Sigmoid colon (tissue), 7 donors: ENCODE measurements at places on chromosomes 12 and 14. TPM values are rescaled to one million over a fixed set of nuclear protein-coding genes. Genes with fewer than 3 reads are reported as not detected.

DNA sequence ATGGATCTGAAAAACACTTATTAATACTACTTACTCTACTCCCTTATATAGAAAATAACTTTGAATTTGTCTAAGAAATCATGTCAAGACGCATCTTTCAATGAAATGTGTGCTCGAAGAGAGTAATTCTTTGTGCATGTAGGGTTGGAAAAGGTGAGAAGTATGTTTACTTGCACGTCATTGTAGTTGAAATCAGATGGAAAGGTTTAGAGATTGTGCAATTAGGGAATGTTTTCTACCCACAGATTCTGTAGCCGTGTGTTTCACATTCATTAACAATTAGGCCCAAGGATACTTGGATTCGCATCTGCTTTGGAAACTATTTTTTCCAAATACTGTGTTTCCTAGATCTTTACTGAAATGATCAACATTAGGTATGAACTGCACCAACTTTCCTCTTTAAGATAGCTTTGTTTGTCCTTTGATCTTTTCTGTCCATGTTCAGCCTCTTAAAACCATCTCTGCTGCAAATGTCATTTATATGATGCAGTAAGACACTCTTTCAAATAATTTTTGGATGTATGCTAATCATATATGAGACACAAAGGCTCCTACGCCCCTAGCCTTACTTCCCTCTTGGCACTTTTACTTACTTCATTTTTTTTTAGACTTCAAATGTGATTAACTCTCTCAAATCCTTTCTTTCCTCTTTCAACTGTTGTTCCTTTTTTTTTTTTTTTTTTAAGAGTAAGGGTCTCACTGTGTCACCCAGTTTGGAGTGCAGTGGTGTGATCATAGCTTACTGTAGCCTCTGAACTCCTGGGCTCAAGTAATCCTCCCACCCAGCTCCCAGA lies 58.0 kb upstream of the PSMA6 start:
- DNase-seq, result no peak

GRCh38 chr14:57008534-57008933 lies 198.3 kb upstream of the OTX2 start:
- no peak for DNase-seq

GRCh38 chr12:85076688-85077430 lies 40.7 kb downstream of the LRRIQ1 start:
- no peak for DNase-seq

- DNase-seq, result no peak
Measured at GRCh38 chr12:67988601-67989021, 636 bp upstream of the IFNG-AS1 start.

HOMEZ gene
- 6.1 TPM for total RNA-seq

GRCh38 chr12:46024099-46024498 lies 33.7 kb upstream of the SCAF11 start:
- no peak for DNase-seq

- no peak for DNase-seq
Measured at GRCh38 chr12:52810554-52810953, 3.4 kb downstream of the KRT4 start.

GRCh38 chr12:105319691-105320209 lies 10.7 kb upstream of the C12orf75 start:
- DNase-seq, result no peak

TBC1D30 gene
- 4.3 TPM for total RNA-seq

KCNA1 gene
- 2.4 TPM for total RNA-seq

GRCh38 chr14:105830171-105830570 lies 303.8 kb downstream of the TMEM121 start:
- no peak for DNase-seq

TMEM30B gene
- 0.54 TPM for total RNA-seq

DNA sequence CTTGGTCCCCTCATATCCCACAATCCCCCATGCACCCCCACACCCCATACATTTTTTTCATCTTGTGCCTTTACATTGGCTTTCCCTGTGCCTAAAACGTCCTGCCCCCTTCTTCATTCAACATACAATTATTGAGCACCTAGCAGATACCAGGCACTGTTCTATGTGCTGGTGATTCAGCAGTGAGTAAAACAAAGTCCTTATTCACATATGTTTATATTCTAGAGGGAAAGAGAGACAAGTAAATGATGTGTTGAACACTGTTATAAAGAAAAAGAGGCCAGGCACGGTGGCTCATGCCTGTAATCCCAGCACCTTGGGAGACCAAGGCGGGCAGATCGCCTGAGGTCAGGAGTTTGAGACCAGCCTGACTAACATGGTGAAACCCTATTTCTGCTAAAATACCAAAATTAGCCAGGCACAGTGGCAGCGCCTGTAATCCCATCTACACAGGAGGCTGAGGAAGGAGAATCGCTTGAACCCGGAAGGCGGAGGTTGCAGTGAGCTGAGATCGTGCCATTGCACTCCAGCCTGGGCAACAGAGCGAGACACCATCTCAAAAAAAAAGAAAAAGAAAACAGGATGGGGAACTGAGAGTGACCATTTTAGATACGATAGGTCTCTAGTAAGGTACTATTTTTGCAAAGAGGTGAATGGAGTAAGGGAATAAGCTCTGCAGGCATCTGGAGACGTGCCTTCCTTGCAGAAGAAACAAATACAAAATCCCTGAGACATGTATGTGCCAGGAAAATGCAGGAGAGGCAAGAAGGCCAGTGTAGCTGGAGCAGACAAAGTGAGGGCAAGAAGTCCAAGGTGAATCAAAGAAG lies 12.2 kb downstream of the SLC7A7 start:
- DNase-seq, result no peak

DNA sequence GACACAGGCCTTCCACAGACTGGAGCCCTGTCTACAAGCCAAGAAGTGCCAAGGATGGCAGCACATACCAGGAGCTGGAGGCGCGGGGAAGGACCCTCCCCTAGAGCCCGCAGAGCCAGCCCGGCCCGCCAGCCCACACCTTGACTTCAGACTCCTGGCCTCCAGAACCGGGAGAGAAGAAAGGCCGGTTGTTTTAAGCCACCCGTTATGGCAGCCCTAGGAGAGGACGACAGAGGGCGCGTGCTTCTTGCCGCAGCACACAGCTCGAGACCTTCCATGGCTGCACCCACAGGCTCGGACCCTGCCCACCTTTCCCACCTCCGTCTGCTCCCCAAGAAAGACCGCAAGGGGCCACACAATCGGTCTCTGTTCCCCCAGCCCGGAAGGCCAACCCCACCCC lies 53.7 kb downstream of the RNF34 start:
- no peak for DNase-seq

DNA sequence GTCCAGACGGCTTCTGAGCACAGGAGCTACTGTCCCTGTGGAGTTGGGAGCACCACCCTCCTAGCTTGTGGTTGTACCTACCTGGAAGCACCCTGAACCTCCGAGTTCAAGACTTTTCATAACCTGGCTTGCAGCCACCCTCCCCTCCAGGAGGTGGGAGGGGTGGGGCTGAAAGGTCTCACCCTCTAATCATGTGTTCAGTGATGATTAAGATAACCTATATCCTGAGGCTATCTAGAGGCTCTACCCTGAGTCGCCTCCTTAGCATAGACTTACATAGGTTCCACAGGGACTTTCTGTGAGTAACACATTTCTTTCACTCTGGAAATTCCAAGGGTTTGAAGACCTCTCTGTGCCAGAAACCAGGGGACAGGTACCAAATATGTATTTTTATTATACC lies 146.5 kb downstream of the CFAP54 start:
- DNase-seq, result no peak

- no peak for DNase-seq
Measured at GRCh38 chr12:88242571-88242925, 100.4 kb downstream of the TMTC3 start.

LRRC10 gene
- not detected for total RNA-seq

DNA sequence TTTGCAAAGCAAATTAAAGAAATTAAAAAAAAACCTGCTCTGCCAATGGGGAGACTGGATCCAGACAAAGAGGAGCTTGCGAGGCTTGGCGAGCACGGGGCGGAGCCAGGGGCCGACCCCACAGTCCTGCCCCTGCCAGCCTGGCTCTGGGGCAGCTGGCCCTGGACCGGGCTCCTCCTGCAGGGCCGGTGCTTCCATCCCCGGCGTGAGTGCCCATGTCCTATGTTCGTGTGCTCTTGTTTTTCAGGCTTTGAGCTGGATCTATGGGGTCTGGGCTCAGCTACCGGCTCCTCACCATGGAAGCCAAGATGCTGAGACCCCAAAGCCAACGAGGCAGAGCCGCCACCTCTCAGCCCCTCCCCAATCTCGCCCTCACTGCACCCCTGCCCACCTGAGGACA lies 176.8 kb downstream of the KIF26A start:
- peak; percentile 55 for DNase-seq

GRCh38 chr12:121196902-121197301 lies 13.0 kb upstream of the P2RX4 start:
- DNase-seq, result no peak

RPL41 gene
- 1,926 TPM for total RNA-seq

MGAT4C gene
- total RNA-seq, result 0.66 TPM

DNA sequence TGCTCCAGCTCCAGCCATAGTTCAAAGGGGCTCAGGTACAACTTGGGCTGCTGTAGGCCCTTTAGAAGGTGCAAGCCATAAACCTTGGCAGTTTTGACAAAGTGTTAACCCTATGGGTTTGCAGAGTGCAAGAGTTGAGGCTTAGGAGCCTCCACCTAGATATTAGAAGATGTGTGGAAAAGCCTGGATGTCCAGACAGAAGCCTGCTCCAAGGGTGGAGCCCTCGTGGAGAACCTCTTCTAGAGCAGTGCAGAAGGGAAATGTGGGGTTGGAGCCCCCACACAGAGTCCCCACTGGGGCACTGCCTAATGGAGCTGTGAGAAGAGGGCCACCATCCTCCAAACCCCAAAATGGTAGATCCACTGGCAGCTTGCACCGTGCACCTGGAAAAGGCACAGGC lies 45.1 kb downstream of the RPS29 start:
- DNase-seq, result no peak

DNA sequence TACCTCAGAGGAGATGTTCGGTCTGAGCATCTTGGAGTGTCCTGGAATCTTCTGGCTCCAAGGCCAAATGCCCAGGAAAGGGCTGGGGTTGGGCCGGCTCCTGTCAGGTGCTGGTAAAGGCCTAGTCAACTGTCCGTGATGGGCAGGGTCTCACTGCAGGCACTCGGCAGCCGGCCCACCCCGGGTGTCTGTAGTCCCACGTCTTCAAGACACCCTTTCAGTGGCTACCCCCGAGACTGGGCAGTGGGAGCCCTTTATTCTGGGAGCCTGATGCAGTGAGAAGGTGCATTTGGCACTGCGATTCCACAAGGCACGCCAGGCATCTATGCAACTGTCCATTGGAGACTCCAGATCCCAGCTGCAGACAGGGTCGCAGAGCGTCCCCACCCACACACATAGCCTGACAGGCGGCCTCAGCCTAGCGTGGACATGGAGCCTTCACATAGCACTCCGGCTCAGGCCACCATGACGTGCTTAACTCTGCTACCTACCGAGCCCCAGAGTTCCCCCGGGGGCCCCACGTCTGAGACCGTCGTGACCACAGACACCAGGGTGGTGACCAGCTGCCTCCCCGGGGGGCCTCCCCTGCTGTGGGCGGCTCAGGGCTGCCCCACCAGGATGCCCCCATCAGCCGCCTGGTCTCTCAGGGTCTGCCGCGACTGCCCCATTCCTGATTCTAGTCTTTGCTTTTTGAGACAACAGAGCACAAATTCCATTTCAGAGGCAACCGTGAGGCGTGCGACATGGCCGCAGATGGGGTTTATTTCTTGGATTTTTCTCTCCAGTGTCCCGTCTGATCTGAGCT lies 331.8 kb upstream of the SFSWAP start:
- no peak for DNase-seq

- peak; percentile 89 for DNase-seq
Measured at GRCh38 chr14:25049568-25050268, at the start of gene STXBP6. Gene STXBP6 (minus strand): TSS chr14:25050147. CDS start chr14:24974818, 75,329 bp downstream.

- DNase-seq, result no peak
Measured at GRCh38 chr12:21438643-21439042, 1.2 kb downstream of the PYROXD1 start.

- no peak for DNase-seq
Measured at GRCh38 chr12:75783093-75783877, 248.3 kb downstream of the PHLDA1 start.

- no peak for DNase-seq
Measured at GRCh38 chr12:15763328-15763727, 25.9 kb downstream of the EPS8 start.

DNA sequence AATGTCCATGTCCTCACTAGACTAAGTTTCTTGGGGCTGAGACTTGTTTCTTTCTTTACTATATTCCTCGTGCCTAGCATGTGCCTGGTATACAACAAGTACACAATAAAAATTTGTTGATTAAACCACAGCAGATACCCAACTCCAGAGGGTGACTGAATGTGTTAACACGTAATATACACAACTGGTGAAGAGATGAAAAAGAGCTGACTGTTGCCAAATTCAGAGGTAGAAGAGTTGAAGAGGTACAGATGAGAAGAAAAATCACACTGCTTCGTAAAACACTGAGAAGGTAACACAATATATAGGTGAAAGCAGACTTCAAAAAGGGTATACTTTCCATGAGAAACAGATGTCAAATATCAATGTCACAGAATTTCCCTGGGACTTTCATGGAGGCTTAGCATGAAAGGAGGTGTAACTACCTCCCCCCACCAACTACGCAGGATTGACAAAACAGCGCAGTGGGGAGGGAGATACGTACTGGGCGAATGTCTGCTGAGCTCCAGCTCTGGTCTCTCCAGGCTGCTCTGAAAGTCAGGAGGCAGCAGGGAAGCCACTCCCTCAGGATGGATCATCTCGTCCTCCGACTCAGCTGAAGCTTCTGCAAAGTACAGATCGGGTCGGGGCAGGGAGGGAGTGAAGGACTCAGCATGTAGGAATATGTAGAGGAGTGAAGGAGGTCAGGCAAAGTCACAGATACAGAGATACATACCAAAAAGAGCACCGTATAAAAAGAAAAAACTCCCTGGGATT lies 5.3 kb downstream of the ACIN1 start:
- no peak for DNase-seq

- peak; percentile 66 for DNase-seq
Measured at GRCh38 chr14:89429199-89430181, 12.5 kb upstream of the FOXN3 start.

- DNase-seq, result no peak
Measured at GRCh38 chr14:62694075-62694474, 351.2 kb downstream of the KCNH5 start.

KCNJ8 gene
- 20.3 TPM for total RNA-seq

DNA sequence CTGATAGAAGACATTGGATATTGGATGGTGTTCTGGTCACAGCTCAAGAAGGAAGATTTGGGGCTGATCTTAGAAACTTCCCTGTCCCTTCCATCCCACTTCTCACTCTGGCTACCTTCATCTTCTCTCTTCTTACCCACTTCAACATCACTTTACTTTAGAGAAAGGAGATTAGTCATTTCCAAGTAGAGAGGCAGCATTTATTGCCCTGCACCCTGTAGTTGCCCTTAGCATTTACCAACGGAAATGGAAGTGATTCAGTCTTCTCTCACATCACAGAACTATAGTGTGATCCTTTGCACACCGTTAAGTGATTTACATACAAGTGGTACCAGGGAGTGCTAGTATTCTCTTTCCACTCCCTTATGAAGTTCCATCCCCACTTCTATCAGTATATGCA lies 52.4 kb downstream of the PHLDA1 start:
- no peak for DNase-seq

CDKN1B gene
- total RNA-seq, result 97.6 TPM

GPR137C gene
- total RNA-seq, result 0.49 TPM
